ENCODE measurements at places on chromosomes 1 and 21.

DNA sequence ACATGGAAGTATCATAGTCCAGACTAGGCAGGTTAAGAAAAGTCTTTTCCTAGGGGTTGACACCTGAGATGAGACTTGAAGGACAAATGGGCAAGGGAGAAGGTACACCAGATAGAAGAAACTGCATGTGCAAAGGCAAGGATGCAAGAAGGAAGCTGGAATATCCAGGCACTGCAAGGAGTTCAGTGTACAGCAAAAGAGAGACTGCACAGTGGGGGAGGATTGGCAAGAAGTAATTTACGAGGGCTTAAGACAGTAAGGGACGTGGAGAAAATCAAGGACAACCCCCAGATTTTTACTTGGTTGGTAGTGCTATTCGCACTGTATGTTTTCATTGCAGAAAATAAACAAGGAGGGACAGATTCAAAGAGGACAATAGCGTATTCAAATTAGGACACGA, 58.5 kb downstream of the DNM3 start:
- no peak for DNase-seq

- DNase-seq = no peak
These were observed 8.9 kb downstream of the BSND start for GRCh38 chr1:55007625-55008024.

DNA sequence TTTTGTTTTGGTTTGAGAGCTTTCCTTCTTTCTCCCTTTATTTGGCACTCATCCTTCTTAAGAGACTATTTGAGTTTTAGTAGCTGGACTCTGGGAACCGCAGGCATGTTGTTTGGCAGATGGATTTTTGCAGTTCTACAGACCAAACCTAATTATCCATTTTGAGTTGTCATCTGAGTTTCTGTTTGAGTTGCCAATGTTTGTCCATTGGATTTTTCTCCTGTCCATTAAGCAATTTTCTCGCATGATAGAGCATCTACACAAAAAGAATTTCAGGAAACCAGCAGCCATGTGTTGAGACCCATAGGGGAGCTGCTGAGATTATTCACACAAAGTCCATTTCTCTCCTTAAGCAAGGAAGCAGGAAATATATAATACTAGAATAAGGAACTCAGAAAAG, 17.2 kb upstream of the CXADR start:
- DNase-seq = no peak

DNA sequence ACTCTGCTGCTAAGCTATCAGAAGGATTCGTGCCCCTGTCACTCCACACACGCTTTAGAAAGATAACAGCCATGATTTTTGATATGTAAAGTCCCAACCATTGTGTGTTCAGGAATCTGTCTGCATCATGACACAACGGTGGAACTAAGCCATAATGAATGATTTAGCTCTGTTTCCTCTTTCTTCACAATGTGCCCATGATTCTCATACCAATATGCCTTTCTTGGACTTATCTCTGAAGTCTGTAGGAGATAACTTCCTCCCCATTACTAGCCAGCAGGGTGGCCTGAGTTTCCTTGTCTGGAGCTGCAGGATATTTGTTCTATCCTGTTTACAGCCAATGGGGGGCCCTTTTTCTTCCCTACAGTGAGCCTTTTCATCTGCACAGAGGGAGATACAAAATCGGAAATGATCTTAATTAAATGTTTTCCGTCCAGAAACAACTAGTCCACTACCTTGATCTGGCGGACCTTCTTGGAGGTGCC, 511.7 kb downstream of the USP25 start:
- peak; percentile 19 for DNase-seq

- no peak for DNase-seq
These were observed 489.0 kb downstream of the CAMTA1 start for GRCh38 chr1:7274256-7274655.

DNA sequence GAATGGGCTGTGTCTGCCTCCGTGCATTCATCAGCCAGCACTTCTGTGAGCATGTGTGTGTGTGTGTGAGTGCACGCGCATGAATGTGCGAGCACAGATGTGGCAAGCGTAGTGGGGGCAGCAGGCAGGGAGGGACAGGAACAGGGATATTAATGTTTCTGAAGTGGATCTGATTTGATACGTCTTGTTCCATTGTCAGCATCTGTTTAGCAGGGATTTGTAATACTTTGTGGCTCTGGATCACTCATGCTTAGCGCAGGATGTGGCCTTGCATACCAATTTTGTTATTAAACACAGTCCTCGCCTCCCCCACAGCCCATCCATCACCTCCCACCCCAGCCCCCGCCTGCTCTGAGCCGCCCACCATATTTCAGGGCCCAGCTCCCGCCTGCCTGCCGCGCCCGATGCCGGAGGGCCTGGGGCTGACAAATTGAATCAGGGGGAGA, 52.4 kb downstream of the TMEM53 start:
- no peak for DNase-seq
